Right ventricle myocardium superior (tissue), 1 donor: ENCODE measurements at places on chromosomes 6 and 20. TPM values are rescaled to one million over a fixed set of nuclear protein-coding genes. Genes with fewer than 3 reads are reported as not detected.

DNA sequence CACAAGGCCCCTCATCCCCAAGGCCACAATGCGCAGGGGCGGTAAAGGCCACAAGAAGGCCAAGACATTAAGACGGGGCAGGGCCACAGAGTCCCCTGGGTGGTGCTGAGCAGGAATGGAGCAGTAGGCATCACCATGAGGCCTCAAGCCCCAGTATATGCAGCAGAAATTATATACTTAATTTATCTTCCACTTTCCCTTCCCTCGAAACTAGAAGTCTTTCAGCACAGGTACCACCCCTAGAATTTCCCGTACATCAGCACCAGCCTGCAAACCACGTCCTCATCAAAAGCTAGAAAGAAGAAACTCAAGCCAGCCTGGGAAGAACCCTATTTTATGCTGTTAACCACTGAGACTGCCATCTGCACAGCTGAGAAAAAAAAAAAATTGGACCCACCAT lies 89.4 kb downstream of the PLG start:
- DNase-seq, result no peak

DNA sequence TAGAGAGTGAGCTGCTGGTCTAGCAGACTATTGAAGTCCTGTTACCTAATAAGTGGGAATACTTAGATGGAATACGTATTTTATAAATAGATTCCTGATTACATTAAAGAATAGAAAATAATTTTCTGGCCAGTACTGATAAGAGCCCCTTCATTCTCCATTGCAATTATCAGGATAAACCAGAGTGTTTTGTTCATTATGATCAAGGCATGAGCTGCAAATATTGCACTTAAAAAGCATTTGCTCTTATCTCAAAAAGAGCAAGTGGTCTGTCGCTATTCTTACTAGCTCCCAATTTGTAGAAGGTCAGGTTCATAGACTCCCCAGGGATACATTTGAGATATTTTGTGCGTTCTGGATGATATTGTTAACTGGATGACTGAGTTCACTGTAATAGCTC lies 73.1 kb upstream of the PLCB4 start:
- no peak for DNase-seq

- no peak for DNase-seq
These were observed 1053.4 kb upstream of the CITED2 start for GRCh38 chr6:140427842-140428241.

DNA sequence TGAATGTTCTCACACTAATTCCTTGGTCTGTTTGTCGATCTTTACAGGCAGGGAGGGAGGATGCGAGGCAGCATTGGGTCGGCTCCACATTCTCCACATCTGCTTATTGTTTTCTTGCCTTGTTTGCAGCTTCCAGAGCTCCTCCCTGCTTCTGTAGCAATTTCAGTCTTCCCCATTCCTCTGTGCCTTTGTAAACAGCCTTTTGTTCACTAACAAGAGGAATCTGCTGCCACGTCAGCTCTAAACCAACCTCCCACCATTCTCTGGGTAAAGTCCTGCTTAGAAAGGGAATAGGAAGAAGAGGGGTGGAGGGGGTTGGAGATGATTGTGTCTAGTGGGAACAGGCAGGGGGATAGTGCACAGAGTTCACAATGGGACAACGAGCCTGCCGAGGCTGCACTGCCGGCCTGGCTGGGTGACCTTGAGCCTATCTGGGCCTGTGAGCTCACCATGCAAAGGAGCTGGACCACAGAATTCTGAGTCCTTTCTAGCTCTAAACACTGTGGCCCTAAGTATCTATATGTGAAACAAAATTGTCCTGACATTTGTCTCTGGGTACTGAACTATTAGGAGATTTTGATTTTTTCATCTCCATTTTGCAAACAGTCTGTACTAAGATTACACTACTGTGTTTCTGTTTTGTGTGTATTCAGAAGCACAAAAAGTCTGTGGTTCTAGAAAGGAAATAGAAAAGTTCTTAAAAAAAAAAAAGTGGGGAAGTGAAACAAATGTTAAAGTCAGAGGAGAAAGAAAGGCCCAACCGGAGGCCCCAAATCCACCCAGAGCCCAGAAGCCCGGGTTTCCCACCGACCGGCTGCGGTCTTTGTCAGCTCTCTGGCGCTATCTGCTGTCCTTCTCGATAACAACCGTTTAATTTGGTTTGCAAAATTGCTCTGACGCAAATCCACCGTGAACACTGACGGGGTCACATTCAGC lies 1.4 kb upstream of the PRND start:
- peak; percentile 70 for DNase-seq

TLDC2 gene
- not detected for total RNA-seq
